ENCODE measurements at places on chromosomes 1 and 21.

GRCh38 chr1:217522277-217522676, 108.6 kb downstream of the GPATCH2 start:
- DNase-seq, result no peak

GRCh38 chr1:44113095-44113609, 5.5 kb upstream of the KLF17 start:
- DNase-seq, result no peak

DNA sequence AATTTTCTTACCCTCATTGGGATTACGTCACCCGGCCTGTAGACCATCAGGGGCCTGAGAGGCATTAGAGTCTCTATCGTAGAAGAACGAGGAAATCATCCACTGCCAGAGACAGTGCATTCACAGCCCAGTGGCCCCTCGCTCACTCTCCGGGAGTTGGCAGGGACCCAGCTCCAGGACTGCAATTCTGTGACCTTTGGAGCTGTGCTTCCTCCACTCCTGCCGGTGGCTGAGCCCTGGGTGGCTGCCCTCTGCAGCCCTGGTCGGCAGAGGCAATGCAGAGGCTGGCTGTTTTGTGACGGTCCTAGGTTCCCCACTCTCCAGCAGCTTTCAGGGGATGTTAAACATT, 12.7 kb downstream of the SLC37A1 start:
- no peak for DNase-seq

GRCh38 chr1:76611770-76612445, 255.4 kb upstream of the ST6GALNAC5 start:
- no peak for DNase-seq

DNA sequence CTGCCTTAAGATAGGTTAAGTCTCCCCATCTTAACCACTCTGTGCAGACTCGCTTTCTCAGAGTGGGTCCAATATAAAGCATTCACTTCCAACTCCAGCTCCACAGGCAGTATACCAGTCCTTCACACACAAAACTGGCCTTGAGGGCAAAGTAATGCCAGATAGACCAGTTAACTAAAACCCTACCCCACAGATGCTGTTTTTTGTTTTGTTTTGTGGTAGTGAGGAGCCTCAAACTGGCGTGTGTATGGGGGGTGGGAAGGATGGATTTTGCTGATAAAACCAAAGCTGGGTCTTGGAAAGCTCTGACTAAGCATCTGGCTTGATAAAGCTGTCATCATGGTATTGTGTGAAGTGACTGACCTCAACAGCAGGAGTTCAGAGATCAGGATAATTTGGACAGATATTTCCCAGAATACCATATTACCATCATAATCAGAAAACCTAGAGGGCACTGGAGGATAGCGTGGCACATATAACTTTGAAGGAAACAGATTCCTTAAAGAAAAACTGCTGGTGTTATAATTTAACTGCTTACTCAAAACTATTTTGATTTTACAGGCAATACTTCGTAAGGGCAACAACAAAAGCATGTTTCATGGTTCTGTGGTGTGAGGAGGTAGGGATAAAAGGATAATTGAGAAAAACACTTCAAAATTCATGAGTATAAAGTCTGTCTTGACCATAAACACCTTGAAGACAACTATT, 29.6 kb upstream of the CPLANE2 start:
- DNase-seq, result no peak

DNA sequence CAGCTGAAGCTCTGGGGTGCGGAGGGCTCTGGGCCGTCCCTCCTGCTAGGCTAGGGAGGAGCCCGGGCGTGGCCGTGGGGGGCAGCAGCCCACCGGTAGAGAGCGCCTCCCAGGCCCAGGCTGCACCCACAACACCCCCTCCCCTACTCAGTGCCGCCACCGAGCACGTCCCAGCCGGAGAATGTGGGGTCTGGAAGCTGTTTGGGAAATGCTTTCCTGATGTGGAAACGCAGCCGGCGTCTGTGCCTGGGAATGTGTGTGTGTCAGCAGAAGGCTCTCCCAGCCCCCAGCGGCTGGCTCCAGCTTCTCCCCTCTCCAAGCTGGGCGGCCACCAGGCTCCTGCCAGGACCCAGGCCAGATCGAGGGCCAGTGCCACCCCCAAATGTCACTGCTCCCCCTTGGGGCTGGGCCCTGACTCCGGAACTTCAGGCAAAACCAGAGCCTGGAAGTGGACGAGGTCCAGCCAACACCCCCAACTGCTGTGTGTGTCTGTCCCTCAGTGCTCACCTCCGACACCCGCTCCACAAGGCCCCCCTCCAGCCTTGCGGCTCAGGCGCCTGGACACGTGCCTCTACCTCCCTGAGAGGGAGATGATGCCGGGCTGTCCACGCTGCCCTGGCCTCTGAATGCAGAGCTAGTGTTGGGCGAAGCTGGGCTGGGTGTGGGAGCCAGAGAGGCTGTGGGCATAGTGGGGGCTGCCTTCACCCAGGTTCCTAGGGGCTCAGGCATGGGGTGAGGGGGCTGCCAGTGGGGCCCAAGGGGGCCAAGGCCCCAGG, 74.7 kb downstream of the MEGF6 start:
- DNase-seq, result no peak

- no peak for DNase-seq
These were observed 45.0 kb downstream of the XCL1 start for GRCh38 chr1:168621356-168621755.

GRCh38 chr21:34043333-34043732, 30.0 kb upstream of the MRPS6 start:
- no peak for DNase-seq

GRCh38 chr1:206074839-206075238, 21.9 kb downstream of the RHEX start:
- DNase-seq, result no peak

DNA sequence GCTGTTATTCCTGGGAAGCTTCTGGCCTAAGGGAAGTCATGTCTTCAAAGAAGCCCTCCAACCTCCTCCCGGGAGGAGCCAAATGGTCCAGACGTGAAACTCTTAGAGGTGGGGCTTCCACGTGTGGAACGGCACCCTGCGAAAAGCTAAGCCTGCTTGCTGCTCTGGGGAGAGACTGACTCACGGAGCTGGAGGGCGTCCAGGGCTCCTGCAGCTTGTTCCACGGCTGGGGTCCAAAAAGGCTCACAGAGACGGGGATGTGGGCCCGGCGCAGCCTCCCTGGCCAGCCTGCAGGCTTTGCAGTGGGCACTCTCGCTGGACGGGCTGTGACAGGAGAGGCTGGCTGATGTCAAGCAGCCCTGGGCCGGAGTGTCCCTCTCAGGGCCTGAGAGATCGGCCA, 105.1 kb downstream of the COLGALT2 start:
- no peak for DNase-seq

Data from left renal cortex interstitium (tissue), 4 donors.